ENCODE measurements at places on chromosomes 7 and 10.

GRCh38 chr10:52250510-52250909 is 63.6 kb upstream of the DKK1 start:
- DNase-seq, result no peak

DNA sequence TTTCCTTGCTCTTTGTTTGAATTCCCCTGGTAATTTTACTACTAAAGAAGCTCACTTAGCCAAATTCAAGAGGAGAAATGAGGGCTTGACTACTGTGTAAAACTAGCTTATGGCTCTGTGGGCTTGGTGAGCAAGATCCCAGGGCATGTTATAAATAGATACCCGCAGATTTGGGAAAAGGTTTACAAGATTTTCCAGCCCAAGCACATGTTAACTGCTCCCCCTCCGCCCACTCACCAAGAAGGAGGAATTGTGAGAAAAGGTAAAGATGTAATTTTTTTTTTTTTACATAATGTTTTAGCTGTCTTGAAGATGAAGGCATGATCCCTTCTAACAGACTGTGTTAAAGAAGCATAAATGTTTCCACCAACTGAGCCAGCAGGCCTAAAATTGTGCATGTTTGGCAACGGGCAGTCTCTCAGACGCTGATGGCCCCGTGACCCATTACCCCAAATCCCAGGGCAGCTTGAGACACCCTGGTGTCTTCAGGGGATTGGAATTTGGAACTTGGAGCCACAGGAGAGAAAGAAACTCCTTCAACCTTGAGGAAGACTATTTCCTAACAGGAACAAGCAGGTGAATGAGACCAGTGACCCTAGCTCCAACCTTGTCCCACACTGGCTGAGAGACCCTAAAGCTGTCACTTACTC is 429.8 kb upstream of the CELF2 start:
- DNase-seq, result no peak

- DNase-seq, result no peak
Measured at GRCh38 chr10:100101192-100102076, 19.8 kb upstream of the CPN1 start.

- DNase-seq, result no peak
Measured at GRCh38 chr7:126222782-126223181, 1030.0 kb downstream of the GRM8 start.

DNA sequence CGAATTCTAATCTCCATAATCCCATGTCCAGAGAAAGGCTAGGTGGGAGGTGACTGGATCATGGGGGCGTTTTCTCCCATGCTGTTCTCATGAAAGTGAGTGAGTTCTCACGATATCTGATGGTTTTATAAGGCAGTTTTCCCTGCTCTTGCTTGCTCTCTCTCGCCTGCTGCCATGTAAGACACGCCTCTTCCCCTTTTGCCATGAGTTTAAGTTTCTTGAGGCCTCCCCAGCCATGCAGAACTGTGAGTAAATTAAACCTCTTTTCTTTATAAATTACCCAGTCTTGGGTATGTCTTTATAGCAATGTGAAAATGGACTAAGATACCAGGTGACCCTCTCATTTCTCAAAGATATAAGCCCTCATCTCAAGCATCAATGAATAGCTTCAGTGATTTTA is 1.1 kb upstream of the ACTA2 start:
- DNase-seq, result no peak

GRCh38 chr7:74306730-74307469 is 17.7 kb downstream of the CLIP2 start:
- no peak for DNase-seq

- no peak for DNase-seq
Measured at GRCh38 chr7:51085034-51085692, 231.4 kb downstream of the COBL start.

DNA sequence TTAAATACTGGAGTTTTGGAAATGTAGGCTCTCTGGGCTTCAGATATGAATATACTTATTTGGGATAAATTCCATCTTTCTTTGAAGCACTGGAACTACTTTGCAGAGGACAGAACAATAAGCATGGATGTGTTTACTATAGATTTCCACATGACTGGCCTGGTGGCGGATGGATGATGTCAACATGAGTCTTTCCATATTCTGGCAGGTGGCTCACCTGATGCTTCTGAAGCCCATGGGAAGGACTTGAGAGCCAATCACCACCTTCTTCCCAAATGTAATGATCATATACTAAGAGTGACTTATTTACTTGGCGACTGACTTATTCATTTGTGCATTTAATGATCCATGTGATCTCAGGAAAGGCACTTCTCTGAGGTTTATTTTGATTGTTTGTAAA is 110.5 kb downstream of the FANK1 start:
- no peak for DNase-seq

DNA sequence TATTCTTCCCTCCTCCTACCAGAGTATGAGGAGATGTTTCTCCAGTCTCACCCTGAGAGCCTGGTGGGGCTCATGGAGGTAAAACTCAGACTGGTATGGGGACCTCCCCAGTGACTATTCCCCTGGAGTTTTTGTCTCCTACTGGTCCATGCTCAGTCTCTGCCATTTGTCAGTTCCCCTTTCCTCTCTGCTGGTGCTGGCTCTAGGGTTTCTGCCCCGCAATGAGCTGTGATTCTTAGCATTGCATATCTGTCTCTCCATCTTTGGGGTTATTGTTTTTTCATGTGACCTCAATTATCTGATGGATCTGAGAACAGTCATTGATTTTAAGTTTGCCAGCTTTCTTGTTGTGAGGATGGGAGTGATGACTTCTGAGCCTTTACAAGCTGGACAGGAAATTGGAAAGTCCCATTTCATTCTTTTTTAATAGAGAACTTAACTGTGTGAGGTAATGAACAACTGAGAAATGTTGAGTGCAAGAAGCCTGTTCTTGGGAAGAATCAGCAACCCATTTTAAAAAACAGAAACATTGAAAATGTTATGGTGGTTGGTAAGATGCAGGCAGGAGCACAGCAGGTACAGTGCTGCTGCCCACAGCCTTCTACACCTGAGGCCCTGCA is 26.9 kb downstream of the NACAD start:
- no peak for DNase-seq

DNA sequence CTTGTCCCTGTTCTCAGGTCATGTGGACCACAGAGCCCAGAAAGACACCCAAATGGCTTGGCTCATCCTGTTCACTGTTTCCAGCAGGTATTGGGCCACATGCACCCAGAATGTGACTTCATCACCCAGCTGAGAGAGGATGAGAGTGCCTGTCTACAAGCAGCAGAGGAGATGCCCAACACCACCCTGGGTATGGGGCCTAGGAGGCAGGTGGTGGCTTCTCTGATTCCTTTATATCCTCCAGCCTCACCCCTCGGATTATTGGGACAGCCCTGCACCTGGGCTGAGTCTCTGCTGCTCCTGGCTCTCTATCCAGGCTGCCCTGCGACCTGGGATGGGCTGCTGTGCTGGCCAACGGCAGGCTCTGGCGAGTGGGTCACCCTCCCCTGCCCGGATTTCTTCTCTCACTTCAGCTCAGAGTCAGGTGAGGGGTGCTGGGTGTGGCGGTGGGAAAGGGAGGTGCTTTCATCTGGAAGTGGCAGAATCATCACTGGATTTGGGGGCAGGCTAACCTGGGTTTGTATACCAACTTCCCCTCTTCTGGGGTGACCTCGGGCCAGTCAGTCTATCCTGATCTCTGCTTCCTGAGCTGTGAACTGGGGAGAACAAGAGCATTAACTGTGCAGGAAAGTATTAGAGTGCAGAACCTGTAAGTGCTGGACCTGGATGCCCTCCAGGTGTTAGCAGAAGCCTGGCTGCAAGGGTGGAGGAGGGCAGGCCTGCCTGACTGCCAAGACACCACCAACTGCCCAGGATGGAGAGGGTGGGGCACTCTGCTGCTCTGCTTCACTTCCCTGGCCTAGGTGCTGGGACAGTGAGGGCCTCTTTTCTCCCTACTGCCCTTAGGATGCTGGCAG is 5.2 kb downstream of the GHRHR start:
- no peak for DNase-seq

GRCh38 chr10:72254813-72255568 is 18.7 kb upstream of the DDIT4 start:
- no peak for DNase-seq

DNA sequence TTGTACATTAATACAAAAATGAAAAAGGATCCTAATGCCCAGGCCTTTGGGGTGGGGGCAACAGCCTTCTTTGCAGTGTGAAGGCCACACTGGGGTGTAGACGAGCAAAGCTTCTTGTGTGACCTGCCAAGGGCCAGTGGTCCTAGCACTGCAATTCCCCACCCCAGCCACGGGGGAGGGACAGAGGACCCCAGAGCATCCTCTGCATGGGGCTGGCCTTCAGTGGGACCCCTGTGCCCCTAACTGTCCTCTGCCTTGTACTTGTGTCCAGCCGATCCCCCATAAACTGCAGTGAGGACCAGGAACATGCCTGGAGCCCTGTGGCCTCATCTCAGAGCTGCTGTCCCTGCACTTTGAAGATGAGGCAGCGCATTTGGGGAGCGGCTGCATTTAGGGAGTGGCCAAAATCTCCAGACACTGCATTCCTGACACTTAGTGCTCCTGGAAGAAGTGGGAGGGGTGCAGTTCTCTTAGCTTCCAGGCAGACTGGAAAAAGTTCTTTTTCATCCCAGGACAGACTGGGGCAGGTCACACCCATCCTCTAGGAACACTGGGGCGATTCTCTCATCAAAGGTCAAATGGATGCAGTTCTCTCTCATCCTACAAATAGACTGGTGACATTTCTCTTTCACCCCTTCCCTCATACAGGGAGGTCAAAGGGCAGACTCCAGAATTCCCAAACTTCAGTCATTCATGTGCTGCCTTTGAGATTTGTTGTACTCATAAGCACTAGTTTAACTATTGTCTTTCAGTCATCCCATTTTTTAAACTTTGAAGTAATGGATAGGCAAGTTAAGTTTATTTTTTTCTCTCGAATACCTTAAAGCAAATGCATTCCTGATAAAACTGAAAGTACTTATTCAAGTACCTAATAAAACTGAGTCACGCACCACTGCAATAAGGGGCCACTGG is 922 bp upstream of the MYO1G start:
- DNase-seq, result no peak

DNA sequence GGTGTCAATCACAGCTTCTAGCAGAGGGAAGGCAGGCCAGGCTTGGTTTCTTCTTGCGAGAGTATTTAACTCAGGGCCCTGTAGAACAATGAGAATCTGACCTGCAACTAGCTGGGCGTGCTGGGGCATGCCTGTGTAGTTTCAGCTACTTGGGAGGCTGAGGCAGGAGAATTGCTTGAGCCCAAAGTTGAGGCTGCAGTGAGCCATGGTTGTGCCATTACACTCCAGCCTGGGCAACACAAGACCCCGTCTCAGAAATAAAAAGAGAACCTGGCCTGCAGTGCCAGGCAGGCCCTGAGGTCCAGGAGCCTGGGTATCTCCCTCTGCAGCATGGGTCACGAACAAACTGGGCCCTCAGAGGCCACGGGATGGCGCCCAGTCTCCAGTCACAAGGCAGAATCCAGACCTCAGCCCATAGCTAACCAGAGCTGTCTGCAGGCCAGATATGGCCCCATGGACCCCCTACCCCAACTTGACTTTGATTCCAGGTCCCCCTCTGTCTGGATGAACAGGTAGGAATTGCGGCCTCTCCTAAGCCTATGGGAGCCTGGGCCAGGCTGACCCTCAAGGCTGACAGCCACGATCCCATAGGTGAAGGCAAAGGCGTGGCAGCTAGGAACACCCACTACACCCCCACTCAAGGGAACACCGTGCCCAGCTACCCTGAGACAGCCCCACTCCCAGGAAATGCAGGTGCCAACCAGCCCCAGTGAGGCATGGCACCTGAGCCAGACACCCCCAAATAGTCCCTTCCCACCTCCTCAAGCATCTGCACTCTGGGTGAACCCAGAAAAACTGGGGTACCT is 102.7 kb upstream of the TNRC18 start:
- DNase-seq, result no peak

DNA sequence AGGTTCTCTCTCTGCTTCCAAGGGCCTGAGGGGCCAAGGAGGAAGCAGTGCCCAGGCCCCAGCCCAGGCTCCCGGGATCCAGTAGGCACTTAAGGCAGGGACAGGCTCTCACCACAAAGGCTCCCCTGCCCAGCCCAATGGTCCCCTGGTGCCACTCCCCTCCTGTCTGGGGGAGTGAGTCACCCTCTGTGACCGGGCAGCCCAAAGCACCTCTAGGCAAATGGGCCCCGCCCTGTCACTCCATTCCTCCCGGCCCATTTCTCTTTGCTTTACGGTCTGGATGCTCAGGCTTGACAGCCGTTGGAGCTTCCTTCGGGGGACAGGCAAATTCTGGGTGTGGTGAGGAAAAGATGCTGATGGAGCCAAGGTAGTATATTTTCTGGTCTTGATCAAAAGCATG is at the start of gene CALHM3:
Gene CALHM3, minus strand, starts transcription at position 106 of the 400 bp plus-strand sequence. CDS start 208 bp downstream, outside the sequence.
- no peak for DNase-seq

DNA sequence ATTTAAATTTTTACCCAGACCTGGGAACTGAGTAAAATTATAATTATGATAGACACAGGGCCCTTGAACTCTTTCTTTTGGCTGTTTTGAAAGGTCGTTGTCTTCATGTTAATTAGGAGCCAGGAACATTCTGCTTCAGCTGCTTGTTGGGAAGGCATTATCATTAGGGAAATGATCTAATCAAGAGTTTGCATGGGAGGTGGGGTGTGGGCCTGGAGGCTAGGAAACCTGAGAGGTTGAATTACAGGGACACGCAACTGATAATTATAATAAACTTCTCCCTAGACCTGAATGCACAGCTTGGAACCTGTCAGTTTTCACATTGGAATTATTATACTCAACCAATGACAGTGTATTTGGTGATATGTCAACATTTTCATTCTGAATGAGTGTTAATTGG is 237.7 kb downstream of the CACNB2 start:
- DNase-seq, result no peak

GRCh38 chr7:48088559-48089045 is 463 bp upstream of the UPP1 start:
- no peak for DNase-seq

GRCh38 chr7:33556472-33556871 is 348.9 kb upstream of the BMPER start:
- no peak for DNase-seq

- DNase-seq, result no peak
Measured at GRCh38 chr7:23955145-23955544, 245.1 kb downstream of the STK31 start.

- no peak for DNase-seq
Measured at GRCh38 chr7:156941393-156942182, 7.9 kb upstream of the NOM1 start.

DNA sequence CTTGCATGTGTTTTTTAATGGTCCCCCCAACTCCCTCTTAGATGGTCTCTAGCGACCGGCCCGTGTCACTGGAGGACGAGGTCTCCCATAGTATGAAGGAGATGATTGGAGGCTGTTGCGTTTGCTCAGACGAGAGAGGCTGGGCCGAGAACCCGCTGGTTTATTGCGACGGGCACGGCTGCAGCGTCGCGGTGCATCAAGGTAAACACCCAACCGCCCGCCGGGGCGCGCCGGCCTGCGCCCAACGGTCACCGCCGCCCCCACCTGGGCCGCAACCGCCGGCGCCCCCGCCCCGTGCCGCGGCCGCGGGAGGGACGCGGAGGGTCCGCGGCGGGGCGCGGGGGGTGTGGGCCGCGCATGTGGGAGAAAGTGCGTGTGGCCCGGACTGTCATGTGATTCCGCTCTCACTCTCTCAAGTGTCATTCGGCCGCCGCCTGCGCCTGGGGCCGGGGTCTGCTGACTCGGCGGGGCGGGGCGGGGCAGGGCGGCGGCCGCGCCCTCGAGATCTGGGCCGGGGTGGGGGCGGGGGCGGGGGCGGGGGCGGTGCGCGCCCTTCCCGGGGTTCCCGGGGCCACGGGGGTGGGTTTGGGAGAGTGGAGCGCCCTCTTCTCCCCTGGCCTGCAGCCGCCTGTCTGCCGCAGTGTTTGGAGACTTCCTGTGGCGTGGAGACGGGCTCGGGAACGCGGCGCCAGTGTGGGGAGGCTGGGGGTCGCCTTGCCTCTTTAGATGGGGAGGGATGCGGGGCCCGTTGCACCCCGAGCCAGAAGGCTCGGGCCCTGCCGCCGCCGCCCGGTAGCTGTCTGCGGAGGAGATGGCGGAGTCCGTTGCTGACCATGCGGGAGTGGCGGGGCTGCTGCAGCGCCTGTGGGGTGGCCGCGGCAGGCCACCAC is 817 bp downstream of the MLLT10 start:
- DNase-seq, result peak; percentile 50
